ENCODE measurements at places on chromosomes 4 and X.

GRCh38 chrX:14013054-14013453, 16.6 kb downstream of the GEMIN8 start:
- no peak for DNase-seq

DNA sequence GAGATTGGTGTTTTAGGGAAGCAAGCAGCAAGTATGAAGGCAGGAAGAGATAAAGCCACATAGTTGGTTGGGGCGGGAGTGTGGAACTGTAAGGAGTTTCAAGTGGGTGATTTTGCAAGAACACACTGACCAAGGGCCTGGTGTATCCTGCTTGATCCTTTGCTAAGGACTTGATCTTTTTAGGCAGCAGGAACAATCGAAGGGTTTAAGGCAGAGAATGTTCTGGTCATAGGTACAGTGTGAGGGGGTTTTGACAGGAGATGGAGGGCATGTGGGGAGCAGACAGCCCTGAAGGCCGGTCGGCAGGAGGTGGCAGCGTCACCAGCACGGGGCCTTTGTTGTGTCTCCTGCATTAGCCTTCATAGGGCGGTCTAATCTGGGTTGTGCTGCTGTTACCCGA, 54.7 kb downstream of the FAM193A start:
- DNase-seq = no peak

DNA sequence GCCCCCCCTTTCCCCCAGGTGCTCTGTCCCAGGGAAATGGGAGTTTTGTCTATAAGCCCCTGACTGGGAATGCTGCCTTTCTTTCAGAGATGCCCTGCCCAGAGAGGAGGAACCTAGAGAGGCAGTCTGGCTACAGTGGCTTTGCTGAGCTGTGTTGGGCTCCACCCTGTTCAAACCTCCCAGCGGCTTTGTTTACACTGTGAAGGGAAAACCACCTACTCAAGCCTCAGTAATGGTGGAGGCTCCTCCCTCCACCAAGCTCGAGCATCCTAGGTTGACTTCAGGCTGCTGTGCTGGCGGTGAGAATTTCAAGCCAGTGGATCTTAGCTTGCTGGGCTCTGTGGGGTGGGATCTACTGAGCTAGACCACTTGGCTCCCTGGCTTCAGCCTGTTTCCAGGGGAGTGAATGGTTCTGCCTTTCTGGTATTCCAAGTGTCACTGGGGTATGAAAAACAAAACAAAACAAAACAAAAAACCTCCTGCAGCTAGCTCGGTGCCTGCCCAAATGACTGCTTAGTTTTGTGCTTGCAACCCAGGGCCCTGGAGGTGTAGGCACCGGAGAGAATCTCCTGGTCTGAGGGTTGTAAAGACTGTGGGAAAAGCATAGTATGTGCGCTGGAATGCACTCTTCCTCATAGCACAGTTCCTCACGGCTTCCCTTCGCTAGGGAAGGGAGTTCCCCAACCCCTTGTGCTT, 41.7 kb downstream of the ITM2A start:
- no peak for DNase-seq

GRCh38 chrX:37462346-37462745, 109.1 kb upstream of the LANCL3 start:
- DNase-seq = no peak

DNA sequence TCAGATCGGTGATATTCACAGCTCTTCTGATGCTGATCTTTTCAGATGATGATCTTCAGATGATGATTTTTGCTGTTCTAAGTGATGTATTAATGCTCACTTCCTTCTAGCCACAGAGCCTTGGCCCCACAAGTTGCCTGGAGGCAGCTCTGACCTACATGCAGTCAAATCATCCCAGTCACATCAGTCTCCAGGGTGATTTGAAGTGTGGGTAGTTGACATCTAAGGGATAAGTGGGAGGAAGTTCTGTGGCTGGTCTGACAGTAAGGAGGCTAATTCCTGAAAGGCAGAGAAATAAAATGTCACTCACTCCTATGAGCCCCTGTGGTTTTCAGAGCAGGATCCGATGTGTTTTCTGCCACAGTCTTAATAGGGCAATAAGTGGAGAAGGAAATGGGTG, 79.8 kb upstream of the RPL34 start:
- DNase-seq = no peak

All from activated CD4-positive, alpha-beta T cell treated with anti-CD3 and anti-CD28 coated beads for 24 hours (primary cell).